Mesothelial cell of epicardium (in vitro differentiated cells): ENCODE measurements at places on chromosomes 2 and 18. TPM values are rescaled to one million over a fixed set of nuclear protein-coding genes. Genes with fewer than 3 reads are reported as not detected.
A peak's percentile ranks its signal among the peaks of the same experiment; 100 is the strongest.

GRCh38 chr18:12374401-12374800 is 2.6 kb downstream of the AFG3L2 start:
- DNase-seq, result no peak

DNA sequence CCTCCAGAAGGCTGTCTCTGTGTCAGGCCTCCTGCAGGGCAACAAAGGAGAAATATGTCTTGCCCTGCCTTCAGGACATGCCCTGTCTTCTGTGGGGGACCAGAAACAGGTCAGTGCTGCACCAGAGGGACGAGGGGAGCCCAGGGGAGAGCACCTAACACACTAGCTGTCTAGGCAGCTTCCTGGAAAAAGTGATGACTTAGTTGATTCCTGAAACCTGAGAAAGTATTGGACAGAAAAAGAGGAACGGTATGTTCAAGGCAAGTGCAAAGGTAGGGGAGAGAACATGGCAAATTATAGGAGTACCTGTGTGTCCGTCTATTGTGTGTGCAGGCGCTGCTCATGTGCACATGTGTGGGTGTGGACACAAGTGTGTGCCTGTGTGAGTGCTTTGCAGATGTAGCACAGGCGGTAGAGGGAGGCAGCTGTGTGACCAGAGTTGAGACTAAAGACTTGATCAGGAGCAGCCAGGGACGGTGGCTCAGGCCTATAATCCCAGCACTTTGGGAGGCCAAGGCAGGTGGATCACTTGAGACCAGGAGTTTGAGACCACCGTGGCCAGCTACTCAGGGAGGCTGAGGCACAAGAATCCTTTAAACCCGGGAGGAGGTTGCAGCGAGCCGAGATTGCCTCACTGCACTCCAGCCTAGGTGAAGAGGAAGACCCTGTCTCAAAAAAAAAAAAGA is 119.5 kb downstream of the GYPC start:
- DNase-seq, result no peak

CBLN2 gene
- 0.53 TPM in 1 of 3 replicates, not detected in the others for total RNA-seq

SPP2 gene
- not detected in 3 replicates for total RNA-seq

GRCh38 chr2:232420463-232421188 is 14.0 kb downstream of the ALPG start:
- peak; percentile 65 for DNase-seq

GRCh38 chr18:4207383-4207985 is 247.6 kb downstream of the DLGAP1 start:
- DNase-seq, result no peak

AMER3 gene
- total RNA-seq, result not detected in 3 replicates

- DNase-seq, result no peak
Measured at GRCh38 chr18:75574187-75574586, 146.7 kb upstream of the SMIM21 start.

DNA sequence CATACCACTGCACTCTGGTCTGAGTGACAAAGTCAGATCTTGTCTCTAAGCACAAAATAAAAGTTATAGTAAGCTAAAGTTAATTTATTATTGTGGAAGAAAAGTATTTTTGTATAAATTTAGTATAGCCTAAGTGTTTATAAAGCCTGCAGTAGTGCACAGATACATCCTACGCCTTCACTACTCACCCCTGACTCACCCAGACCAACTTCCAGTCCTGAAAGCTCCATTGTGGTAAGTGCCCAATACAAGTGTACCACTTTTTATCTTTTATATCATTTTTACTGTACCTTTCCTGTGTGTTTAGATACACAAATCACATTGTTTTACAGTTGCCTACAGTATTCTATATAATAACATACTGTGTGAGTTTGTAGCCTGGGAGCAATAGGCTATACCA is 57.5 kb downstream of the UBE2E3 start:
- DNase-seq, result no peak

DNA sequence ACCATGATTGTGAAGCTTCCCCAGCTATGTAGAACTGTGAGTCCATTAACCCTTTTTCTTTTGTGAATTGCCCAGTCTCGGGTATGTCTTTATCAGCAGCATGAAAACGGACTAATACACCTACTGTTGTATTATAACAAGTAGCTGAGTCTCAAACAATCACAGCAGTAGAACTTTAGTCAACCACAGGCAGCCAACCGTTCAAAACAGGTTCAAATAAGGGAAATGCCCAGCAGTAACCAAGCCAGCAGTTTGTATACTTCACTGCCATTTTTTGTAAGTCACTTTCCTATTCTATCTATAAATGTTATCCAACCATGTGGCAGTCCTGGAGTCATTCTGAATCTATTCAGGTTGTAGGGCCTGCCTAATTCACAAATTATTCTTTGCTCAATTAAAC is 1560.6 kb upstream of the SLC39A10 start:
- DNase-seq, result no peak

GRCh38 chr2:230909841-230910545 is 15.0 kb downstream of the GPR55 start:
- no peak for DNase-seq

CYS1 gene
- total RNA-seq, result 1.3 to 1.4 TPM (median 1.3 TPM) in 3 replicates

KIAA2012 gene
- total RNA-seq, result 0.24 to 0.45 TPM (median 0.25 TPM) in 3 replicates

- DNase-seq, result no peak
Measured at GRCh38 chr2:101374821-101375561, 12.3 kb downstream of the CREG2 start.

TGFBRAP1 gene
- 23.3 to 24.1 TPM (median 23.6 TPM) in 3 replicates for total RNA-seq

LONRF2 gene
- total RNA-seq, result 13.4 to 14.6 TPM (median 13.7 TPM) in 3 replicates
